Effector memory CD4-positive, alpha-beta T cell (primary cell): ENCODE measurements at places on chromosomes 7 and 10.

DNA sequence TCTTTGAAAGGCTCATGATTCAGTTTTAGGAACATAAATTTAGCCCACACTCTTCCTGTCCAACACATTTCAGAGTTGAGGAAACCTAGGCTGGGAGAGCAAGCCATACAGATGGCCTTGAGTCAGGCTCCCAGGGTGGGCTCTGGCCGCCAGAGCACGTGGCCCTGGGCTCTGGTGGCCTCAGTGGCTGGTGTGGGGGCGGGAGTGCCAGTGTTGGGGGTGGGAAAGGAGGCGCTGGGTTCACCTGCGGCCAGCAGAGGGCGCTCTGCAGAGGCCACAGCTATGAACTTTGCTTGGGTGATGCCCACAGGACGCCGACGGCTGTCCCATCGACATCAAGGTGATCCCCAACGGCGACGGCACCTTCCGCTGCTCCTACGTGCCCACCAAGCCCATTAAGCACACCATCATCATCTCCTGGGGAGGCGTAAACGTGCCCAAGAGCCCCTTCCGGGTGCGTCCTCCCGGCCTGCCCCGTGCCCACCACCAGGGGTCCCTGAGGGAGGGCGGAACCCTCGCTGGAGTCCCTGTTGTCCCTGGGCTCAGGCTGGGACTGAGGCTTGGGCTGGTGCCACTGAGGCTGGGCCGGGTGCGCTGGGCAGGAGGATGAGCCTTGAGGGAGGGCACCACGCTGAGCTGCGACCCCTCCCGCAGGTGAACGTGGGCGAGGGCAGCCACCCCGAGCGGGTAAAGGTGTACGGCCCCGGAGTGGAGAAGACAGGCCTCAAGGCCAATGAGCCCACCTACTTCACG is 11.9 kb downstream of the FLNC start:
- DNase-seq, result peak; percentile 33

GRCh38 chr7:129252128-129252527 is 27.3 kb downstream of the AHCYL2 start:
- DNase-seq, result no peak

DNA sequence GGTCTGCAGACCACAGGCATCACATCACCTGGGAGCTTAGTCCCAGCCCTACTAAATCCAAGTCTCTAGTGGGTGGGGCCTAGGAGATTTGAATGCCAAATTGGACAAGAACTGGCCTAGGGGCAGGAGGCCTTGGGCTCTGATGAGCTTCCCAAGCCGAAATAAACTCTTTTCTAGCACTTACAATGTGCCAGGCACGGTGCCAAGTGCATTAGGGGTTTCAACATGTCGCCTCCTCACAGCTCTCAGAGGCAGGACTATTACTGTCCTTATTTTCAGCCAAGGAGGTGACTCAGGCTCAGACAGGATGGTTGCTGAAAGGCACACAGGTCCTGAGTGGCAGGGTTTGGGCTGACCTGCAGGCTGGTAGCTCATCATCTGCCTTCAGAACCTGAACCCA is 9.2 kb upstream of the CPA1 start:
- no peak for DNase-seq

DNA sequence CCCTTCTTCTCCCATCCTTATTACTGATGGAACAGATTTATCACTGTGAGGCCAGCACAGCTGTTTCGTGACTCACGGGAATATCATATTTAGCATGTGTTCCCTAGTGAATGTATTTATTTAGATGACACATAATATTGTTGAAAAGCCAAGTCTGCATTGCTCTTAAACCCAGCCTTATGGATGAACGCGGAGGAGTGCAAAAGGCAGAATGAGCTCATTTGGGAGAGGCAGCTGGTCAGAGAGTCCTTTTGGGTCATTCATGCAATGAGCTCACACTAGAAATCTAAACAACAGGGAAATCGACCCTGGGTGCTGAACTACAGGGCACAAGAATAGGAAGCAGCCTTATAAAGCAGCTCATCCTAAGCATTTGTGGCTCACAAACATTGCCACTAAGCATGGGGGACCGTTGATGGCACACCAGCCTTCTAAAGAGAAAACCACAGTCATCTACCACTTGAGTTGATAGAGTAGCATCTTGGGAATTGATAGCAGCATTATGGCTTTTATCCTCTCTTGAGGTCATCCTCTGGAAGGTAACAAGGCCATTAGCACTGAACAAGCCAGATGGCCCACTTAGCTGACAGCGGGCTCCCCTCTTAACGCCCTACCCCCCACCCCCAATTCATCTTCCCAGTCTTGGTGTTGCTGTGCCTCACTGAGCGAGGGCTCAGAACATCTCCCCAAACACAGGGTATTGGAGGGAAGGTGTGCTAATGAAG is 32.9 kb upstream of the SDK1 start:
- DNase-seq, result no peak

DNA sequence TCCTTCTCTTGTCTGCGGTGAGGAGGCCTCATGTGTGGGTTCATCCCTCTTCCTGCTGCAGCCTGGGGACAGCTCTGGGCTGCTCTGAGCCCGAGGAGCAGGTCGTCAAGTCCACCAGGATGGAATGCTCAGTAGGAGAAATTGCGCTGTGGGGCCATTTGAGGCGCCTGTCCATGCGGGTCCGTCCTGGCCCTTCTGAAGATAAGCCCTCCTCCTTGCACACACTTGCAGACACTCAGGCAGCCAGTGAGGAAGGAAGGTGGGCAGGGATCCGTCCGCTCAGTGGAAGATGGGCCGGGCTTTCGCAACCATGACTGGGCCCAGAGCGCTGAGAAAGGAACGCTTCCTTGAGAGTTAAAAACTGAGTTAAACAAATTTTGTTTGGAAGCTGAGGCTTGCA is 356.8 kb downstream of the GLRX3 start:
- no peak for DNase-seq

DNA sequence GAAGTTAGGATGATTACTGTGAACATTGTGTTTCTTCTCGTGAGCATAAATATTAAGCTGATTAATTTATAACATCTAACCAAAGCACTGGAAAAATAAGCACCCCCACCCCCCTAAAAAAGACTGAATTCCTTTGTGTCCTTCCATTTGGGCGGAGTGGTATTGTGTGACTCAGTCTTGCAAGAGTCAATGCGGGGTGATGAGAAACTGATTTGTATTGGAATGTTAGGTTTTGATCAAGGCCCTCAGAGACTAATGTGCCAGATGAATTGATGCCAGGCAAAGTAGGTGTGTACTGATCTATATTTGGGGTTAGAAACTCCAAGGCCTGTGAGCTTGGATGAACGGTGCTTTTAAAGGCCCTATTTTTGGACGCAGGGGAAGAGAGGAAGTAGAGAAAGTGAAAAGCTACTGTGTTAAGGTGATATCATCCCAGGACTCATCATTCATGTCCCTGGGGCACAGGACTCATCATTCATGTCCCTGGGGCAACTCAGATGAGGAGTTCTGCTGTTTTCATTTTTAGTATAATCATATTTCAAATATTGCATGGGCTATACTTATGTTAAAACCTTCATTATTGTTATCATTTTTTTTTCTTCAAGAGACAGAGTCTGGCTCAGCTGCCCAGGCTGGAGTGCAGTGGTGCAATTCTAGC is 61.3 kb upstream of the PTN start:
- DNase-seq, result no peak

DNA sequence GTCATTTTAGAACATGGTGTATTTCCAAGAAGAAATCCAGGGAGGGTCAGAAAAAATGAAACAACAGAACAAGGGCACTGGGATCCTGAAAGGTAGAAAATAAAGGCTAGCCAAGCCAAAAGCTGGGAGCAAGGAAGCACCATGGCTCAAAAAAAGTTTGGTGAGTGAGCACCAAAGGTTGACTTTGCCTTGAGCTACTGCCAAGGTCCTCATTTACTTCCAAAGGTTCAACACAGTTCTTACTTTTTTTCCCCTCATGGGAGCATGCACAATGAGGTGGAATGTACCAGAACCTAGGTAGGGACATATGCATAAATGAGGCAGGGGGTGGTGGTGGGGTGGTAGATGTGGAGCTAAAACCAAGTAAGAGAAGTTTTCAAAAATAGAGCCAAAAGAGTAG is 182.8 kb downstream of the CPEB3 start:
- DNase-seq, result no peak

DNA sequence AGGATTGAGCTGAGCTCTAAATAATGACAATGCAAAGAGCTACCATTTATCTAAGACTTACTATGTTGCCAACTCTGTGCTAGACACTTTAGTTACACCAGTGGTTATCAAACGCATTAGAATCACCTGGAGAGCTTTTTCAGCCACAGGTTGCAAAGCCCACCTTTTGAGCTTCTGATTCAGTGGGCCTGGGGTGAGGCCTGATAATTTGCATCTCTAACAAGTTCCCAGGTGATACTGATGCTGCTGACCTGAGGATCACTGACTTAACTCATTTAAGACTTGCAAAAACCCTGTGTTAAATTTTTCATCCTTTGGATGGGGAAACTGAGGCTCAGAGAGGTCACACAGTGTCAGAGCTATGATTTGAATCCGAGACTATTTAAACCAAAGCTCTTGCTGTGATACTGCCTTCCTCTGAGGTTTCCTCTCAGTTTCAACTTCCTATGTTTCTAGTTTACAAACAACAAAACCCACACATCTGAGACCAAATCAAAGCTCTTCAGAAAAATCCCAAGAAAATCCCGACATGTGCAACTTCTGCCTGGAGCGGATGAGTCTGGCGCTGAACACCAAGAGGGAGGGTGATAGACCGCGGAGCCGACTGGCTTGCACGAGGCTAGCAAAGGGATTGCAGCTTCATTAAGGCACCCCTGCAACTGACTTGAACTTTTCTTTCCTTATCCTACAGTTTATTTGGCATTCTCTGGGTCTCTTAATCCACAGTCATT is 124.9 kb downstream of the CYP26A1 start:
- DNase-seq, result no peak

- no peak for DNase-seq
Observed at GRCh38 chr7:25594122-25594521, 365.8 kb upstream of the NPVF start.

GRCh38 chr7:65475040-65475726 is 101.5 kb downstream of the ZNF92 start:
- DNase-seq, result no peak

GRCh38 chr7:92698237-92698841 is 108.1 kb upstream of the FAM133B start:
- DNase-seq, result no peak

- no peak for DNase-seq
Observed at GRCh38 chr10:119420950-119421875, 121.3 kb downstream of the RGS10 start.

GRCh38 chr10:99979066-99979685 is 30.6 kb downstream of the DNMBP start:
- DNase-seq, result no peak

GRCh38 chr7:82595176-82595575 is 151.6 kb upstream of the CACNA2D1 start:
- no peak for DNase-seq

DNA sequence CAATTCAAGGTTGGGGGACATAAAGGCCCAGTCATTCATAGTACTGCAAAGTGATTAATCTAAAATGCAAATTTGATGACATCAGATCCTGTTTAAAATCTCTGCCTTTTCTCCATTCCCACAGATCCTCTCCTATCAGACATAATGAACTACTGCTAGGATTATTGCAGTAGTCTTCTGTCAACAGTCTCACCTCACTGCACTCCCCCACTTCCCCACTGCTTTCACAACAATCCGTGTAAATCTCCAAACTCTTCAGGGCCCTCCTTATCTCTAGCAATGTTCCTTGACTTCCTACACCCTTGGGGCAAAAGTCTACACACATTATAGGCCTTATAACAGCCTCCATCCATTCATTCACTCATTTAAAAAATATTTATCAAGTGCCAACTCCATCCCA is 112.4 kb downstream of the KBTBD2 start:
- no peak for DNase-seq

GRCh38 chr10:29687421-29688164 is 52.8 kb upstream of the SVIL start:
- no peak for DNase-seq

DNA sequence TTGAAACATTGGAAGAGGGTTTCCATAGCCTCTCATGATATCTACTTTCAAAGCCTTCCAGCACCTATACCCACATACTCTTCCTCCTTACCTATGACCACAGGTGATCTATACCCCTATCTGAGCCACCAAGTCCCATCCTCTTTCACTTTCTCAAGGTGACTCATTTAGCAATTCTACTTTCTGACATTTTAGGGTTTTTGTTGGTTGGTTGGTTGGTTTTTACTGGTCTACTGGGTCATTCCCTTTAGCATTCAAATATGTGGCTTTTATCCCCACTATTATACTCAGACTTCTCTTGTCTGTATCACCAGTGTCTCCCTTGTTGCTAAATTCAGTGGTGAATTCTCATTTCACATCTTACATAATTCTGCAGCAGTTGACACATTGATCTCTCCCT is 130.4 kb upstream of the STEAP4 start:
- no peak for DNase-seq

- no peak for DNase-seq
Observed at GRCh38 chr10:130817046-130817624, 494.4 kb downstream of the TCERG1L start.

DNA sequence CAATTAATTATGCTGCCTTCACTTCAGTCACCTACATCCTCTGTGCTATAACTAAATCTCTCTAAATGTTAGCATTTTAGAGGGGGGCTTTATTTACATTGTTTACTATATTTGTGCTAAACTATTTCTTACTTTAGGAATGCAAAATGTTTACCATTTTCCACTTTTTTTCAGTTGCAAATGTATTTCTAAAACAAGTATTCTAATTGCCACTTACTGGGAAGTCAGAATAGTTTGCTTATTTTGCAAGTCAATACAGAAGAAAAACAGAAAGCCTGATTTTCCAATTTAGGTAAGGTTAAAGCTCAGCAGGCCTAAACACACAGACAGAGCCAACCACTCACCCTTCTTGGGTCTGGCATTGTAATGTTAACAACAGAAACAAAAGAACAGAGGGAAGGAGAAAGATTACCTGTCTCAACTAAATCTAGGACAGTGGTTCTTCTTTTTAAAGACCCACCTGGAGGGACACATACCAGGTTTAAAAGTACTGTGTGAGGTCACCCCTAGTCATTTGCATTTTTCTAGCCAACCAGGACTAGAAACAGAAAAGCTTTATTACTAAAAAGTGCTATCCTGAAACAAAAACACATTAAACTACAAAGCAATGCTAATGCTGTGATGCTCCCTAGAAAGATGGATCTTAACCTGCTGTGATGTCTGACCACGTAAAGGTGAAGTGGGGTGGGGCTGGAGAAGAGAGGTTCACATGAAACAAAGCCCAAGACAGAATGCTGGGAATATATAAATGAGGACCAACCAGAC is 178.2 kb downstream of the SLC25A13 start:
- DNase-seq, result no peak

GRCh38 chr10:27248215-27248614 is 7.6 kb upstream of the ACBD5 start:
- DNase-seq, result no peak

DNA sequence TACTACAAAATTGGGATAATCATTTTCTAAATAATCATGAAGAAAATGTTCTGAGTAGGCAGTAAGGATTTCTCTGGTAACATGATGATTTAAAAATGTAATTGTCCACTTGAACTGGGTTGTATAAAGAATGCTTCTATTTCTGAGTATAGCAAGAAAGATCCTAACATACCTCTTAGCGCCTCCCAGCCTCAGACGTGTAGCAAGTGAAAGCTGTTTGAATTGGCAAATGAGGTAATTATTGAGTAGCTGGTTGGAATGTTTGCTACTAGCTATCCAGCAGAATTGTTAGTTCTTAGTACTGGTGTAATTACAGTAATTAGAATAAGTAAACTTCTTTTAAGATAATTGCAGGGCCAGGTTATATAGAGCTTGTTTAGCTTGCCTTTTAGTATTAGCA is 47.9 kb downstream of the SEPTIN7 start:
- no peak for DNase-seq

- no peak for DNase-seq
Observed at GRCh38 chr10:29160150-29160617, 128.7 kb upstream of the LYZL1 start.

GRCh38 chr7:142528608-142529408 is 220.5 kb upstream of the PRSS1 start:
- DNase-seq, result no peak
